Activated gamma-delta T cell treated with Interleukin-2 at 50 U/mL for 16 hours (primary cell): ENCODE measurements at places on chromosomes 5 and 9.

DNA sequence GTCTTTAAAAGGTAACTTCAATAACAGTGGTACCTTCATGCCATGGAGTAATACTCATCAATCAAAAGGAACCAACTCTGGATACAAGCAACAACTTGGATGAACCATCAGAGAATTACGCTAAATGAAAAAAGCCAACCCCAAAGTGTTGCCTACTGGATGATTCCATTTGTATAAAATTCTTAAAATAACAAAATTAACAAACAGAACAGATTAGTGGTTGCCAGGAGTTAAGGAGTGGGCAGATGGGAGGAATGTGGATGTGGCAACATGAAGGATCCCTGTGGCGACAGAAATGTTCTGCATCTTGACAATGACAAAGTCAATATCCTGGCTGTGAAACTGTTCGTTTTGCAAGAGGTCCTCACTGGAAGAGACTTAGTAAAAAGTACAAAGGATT lies 50.5 kb downstream of the SPTLC1 start:
- DNase-seq: no peak

GRCh38 chr5:10471677-10472076 lies 30.0 kb downstream of the ROPN1L start:
- no peak for DNase-seq

DNA sequence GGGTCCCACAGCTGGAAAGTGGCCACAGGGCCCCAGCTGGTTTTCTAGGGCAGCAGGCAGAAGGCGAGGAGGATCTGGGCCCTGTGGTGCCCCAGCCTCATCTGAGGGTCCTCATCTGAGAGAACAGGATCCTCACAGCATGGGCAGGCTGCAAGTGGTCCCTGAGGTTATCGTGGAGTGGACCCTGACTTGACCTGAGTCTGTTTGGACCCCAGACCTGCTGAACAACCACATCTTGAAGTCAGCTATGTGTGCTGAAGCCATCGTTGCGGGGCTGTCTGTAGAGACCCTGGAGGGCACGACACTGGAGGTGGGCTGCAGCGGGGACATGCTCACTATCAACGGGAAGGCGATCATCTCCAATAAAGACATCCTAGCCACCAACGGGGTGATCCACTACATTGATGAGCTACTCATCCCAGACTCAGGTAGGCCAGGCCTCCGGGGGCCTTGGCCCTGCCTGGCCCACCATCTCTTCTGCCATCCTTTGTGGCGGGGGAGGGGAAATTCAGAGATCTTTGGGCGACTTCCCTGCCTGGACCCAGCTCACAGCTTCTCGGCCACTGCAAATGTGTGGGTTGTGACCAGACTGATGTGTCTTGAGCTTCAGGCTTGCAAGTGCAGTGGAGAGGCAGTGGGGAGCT lies 24.0 kb downstream of the TGFBI start:
- DNase-seq: no peak

- no peak for DNase-seq
Observed at GRCh38 chr5:475704-476101, 32.7 kb downstream of the EXOC3 start.

DNA sequence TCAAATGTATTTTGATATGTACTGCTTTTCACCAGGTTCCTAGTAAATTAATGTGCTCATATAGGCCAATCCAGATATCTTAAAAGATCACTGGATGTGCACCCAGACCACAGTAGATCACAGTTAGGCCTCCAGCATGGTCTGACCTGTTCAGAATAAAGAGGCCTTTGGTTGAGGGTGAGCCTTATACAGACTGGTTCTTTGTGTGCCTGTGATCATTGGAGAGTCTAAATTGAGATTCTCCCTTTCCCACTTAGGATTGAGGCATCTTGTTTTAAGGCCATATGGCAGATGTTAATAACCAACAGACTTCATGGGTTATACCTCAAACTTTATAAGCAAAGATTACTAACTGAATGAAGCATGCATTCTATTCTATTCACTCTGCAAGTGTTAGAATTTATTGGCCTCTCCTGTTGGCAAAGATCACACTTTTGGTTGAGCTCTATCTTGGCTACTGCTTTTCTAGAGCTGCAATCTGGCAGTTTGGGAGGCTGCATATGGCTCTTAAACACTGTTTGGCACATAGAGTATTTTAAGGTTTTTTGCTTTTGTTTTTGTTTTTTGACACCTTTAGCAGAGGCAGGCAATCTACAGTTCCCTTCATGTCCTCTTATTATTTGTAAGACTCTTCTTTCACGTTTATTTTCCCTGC lies 8.5 kb downstream of the CHSY3 start:
- DNase-seq: no peak

- no peak for DNase-seq
Observed at GRCh38 chr5:56356121-56356835, 123.1 kb upstream of the ANKRD55 start.
